Dorsolateral prefrontal cortex (tissue), 122 donors: ENCODE measurements at places on chromosomes 12 and 14.

DNA sequence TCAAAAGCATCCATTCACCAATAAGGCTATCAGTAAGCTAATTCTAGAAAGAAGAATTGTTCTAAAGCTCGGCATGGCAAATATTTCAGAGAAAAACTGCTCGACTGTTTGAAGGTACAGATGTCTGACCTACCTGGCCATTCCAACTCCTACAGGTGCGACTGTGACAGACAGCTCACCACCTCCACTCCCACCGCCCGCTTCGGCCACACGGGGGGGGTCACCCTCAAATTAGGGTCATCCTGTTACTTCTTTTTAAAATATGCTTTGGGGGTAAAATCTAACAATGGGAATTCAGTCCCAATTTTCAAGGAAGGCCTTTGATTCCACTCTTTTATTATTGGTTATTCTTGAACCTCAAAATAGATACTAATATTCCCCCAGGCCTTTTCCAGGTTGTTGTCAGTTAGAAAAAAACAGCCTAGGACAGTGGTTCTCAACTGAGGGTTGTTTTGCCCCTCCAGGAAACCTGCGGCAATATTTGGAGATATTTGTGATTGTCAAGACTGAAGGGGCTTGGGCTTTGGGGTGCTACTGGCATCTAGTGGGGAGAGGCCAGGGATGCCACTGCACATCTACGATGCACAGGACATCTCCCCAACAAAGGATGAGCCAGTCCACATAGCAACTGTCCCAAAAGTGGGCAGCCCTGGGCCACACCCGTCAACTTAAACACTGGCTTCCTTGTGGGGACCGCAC is 81.2 kb downstream of the BCL11B start:
- no peak for DNase-seq

- DNase-seq: no peak
These were observed at the start of gene IL23A for GRCh38 chr12:56338308-56339157. Gene IL23A, plus strand, starts transcription at chr12:56338884. Its CDS starts 161 bp downstream, at chr12:56339045.

GRCh38 chr14:59013672-59014298 is 174.7 kb upstream of the DAAM1 start:
- no peak for DNase-seq

- DNase-seq: no peak
These were observed 75.5 kb upstream of the GTF2A1 start for GRCh38 chr14:81295958-81296923.

DNA sequence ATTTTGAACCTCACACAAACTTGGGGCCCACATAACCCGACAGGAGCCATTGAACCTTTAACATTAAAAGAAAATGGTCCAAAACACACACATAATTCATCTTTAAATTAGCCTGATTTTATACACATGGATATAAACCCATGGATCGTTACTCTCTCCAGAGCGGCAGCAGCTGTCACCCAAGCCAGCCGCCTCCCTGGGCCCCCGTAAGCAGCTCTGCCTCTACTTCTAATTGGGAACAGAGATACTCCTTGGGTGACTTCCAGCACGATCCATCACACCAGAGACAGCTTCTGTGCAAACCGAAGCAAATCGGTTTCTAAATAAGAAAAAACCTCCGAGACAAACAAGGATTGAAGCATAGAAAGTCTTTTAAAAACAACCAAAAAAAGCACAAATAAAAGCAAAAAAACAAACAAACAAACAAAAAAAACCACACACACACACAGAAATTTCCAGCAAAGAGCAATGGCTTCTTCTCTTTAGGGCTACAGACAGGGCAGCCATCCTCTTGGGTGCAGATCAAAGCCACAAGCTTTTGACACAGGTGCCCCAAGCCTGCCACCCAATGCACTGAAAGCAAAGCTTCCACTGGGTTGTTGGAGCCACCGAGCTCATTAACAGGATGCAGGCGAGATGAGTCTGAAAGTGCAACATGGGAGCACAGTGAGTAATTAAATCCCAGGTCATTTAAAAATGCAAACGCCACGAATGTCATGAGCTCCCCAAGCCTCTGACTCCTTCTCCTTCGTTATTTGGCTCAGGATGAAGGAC is 156.9 kb downstream of the DPF3 start:
- DNase-seq: no peak

DNA sequence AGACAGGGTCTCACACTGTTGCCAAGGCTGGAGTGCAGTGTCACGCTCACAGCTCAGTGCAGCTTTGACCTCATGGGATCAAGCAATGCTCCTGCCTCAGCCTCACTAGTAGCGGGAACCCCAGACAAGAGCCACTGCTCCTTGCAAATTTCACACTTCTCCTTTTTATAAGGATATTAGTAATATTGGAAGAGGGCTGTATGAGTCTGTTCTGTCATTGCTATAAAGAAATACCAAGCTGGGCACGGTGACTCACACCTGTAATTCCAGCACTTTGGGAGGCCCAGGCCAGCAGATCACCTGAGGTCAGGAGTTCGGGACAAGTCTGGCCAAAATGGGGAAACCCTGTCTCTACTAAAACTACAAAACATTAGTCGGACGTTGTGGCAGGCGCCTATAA is 12.9 kb upstream of the ORAI1 start:
- DNase-seq: no peak

DNA sequence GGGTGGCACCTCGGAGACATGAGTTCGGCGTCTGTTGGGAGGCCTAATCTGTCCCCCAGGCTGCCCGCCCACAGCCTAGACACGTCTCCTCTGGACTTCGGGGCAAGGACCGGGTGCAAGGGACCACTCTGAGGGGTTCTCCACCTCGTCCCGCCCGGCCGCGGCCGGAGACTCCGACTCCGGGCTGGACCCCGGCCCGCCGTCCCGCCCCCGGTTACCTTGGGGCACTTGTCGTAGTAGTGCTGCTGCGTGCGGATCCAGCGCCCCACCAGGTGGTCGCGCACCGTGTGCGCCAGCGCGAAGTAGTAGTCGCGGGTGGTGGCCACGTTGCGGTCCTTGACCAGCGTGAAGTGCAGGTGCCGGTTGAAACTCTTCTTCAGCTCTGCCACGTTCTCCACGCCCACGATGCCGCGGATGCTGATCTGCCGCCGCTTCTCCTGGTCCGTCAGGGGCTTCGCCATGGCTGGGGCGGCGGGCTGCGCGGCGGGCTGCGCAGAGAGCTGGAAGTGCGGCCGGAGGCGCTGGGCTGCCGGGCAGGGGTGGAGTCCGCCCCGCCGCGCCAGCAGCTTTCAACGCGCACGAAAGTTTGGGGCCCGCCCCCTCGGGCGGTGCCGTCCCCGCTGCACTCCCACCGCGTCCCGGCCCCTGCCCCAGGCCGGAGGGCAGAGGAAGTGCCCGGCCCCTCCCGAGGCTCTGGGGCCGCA is at the start of gene PYGL:
Gene PYGL, minus strand, starts transcription at position 541 of the 704 bp plus-strand sequence. Its CDS starts 80 bp downstream, at position 461.
- peak; percentile 25 for DNase-seq

- no peak for DNase-seq
These were observed 12.5 kb downstream of the NR2C1 start for GRCh38 chr12:95060951-95061350.

GRCh38 chr12:46267825-46268582 is 839 bp downstream of the SLC38A1 start:
- no peak for DNase-seq

- no peak for DNase-seq
These were observed 77.3 kb upstream of the SLC38A2 start for GRCh38 chr12:46449856-46450255.

- DNase-seq: no peak
These were observed 133.5 kb downstream of the BICD1 start for GRCh38 chr12:32240162-32240561.

- no peak for DNase-seq
These were observed 234.7 kb upstream of the E2F7 start for GRCh38 chr12:77299910-77300669.

DNA sequence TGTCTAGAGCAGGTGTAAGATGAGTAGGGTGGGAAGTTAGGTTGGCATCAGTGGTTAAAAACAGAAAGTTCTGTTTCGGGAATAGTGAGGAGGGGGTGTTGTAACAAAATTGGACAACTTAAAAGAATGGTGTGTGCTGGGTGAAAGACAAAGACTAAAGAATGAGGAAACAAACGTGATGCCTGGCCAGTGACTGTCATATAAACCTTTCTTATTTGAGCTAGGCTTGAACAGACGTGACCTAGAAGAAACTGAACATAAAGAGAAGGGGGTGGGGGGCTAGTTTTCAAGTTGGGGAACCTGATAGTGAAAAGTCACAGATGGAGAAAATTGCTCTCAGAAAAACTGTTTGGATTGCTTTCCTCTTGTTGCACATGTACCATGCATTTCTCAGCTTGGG is 39.6 kb downstream of the RAD52 start:
- DNase-seq: no peak

DNA sequence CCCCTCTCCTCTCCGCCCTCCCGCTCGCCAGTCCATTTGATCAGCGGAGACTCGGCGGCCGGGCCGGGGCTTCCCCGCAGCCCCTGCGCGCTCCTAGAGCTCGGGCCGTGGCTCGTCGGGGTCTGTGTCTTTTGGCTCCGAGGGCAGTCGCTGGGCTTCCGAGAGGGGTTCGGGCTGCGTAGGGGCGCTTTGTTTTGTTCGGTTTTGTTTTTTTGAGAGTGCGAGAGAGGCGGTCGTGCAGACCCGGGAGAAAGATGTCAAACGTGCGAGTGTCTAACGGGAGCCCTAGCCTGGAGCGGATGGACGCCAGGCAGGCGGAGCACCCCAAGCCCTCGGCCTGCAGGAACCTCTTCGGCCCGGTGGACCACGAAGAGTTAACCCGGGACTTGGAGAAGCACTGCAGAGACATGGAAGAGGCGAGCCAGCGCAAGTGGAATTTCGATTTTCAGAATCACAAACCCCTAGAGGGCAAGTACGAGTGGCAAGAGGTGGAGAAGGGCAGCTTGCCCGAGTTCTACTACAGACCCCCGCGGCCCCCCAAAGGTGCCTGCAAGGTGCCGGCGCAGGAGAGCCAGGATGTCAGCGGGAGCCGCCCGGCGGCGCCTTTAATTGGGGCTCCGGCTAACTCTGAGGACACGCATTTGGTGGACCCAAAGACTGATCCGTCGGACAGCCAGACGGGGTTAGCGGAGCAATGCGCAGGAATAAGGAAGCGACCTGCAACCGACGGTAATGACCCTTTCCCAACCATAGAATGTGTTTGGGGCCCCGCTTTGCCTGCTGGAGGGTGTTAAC is 615 bp downstream of the CDKN1B start:
- DNase-seq: peak; percentile 47

- no peak for DNase-seq
These were observed 52.3 kb downstream of the MBIP start for GRCh38 chr14:36268121-36268520.

DNA sequence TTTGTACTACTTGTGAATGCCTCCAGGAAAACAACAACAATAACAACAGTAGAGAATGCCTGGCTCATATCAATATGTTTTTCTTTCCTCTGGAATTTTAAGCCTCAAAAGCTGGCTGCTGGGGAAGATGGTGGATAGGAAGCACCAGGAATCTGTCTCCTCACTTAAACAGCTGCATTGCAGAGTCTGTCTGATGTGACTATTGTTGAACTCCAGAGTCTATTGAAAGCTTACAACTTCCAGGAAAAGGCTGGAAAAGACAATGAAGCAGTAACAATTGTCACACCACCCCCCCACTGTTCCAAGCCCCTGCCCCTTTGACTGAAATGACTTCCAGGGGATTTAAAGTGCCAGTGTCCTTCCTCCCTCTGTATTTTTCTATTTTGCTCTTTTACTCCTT is 309.7 kb downstream of the BMP4 start:
- no peak for DNase-seq

DNA sequence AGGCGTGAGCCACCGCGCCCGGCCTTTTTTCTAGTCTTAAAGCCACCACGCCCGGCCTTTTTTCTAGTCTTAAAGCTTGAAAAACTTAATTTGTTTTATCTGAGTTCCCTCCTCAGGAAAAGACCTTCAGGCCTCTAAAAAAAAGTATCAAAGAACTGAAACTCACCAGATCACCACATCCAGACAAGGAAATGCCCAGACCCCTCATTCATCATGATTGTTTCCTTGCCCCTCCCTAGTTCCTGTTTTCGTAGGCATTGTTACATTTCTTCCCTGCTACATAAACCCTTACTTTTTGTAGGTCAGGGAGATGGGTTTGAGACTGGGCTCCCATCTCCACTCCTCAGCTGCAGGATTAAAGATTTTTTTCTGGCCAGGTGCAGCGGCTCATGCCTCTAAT is 21.1 kb upstream of the VWF start:
- no peak for DNase-seq

DNA sequence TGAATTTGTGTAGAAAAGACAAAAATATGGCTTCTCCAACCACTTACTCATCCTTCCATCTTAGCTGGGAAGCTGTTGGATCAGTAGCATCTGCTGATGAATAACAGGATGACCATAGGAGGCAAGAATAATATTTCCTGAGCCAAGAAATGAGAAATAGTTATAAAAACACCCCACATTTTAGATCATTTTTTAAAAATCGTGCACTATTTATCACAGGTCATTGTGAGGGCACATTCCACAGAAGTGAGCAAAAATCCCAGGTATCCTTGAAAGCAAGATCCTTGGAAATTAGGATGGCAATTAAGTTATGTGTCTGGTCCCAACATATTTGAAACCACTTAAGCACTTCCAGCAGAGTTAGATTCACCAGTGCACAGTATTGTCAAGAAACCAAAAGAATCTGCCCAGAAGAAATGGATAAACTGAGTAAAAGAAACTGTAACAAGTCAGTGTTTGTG is 8.4 kb downstream of the FAR2 start:
- no peak for DNase-seq
